ENCODE measurements at places on chromosomes 3 and 15.

- DNase-seq: no peak
Observed at GRCh38 chr3:69809076-69809835, 70.0 kb downstream of the MITF start.

DNA sequence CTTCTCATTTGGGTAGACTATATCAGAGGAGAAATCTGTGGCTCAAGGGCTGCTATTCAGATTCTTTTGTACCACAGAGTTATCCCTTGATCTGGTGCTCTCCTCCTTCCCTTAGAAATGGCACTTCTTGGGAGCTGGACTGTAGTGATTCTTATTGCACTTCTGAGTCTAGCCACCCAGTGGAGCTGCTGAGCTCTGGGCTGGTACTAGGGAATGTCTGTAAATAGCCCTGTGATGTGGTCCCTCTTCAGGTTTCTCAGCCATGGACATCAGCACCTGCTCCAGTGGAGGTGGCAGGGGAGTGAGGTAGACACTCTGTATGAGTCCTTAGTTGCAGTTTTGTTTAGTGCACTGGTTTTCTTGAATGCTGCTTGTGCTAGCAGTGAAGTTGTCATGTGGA lies 1292.6 kb downstream of the SI start:
- DNase-seq: no peak

DNA sequence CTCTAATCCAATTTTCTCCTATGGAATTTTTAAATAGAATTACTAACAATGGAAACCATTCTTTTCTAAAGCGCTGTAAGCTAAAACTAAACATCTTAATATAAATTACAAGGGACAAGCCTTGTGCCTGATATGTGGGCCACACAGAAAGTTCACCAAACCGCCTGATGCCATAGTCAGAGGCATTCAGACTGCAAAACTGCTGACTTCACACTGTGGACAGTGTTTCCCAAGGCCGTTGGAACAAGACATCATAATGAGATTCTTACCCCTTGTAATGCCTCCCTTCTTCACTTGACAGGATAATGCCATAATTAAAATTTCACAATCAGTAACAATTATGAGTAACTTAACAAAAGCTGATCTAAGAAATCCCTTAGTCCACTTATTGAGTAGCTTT lies 14.9 kb downstream of the SH3GL3 start:
- DNase-seq: no peak

DNA sequence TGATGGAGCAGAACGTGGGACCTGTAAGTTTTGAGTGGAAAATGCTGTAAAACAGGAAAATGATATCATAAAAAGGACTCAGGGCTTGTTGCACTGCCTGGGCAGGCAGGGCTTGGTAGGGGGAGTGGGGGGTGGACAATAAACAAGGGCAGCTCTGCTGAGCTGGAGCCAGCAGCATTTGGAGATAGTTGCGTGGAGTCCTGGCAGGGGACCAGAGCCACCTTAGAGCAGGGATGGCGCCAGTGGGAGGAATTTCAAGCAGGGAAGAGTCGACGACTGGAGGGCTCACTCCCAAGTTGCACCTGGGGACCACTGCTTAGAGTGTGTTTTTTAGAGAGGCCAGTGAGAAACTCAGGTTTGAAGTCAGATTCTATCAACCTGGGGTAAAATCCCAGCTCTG lies 22.7 kb upstream of the FRMD4B start:
- DNase-seq: no peak

DNA sequence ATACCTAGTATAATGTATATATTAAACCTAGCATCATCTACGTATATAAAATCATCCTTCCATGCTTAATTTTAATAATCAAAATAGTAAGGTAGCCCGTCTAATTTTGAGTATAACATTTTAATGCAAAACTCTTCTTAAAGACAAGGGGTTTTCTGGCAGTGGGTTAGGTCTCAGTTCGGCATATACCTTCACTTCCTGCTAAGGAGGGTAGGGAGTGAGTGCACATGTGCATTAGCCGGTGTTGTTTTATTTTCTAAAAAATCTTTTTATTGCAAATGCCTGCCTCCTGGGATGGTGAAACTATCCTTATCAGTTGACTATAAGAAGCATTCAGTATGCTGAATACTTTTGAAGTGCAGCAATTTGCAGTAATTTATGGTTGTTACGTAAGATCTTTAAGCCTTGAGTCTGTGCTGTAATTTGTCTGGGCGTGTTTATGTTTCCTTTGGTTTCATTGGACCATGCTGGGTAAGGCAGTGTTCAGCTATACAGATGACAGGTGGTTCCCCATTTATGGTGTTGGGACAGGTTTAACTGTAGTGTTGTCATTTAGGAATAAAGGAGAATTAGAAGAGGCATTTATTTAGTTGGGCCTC lies 11.7 kb downstream of the ARHGEF26 start:
- no peak for DNase-seq

GRCh38 chr15:59200560-59200959 lies 6.1 kb upstream of the LDHAL6B start:
- DNase-seq: no peak

DNA sequence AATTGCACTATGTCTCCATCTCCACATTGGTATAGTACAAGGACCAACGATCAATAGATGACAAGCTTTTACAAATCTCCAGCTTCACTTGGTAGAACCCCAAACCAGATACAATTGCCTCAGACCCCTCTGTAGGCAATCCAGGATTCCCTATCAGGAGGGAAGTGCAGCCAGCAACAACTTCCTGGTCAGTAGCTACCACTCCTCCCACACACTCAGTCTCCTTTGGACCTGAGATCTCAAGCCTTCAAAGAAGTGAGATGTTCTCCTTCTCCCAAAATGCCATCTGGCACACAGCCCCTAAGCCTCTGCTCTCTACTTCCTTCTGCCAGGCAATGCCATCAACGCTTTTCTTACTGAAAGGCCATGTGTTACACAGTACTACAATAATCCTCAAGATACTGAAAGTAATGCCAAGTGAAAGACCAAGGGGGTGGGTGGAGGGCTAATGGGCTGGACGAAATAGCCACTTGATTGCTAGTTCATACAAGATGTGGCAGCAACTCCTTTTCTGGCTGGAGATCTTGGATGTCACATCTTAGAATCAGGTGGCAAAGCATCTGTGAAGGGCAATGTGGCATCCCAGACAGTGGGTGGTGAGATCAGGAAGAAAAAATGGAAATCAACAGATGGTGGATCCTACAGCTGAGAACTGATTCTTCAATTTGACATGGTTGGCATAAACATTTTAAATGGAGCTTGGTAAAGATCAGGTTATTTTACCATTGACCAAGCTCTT lies 75.3 kb upstream of the ACP3 start:
- DNase-seq: no peak

GRCh38 chr3:197329382-197329781 lies 31.0 kb upstream of the DLG1 start:
- no peak for DNase-seq

DNA sequence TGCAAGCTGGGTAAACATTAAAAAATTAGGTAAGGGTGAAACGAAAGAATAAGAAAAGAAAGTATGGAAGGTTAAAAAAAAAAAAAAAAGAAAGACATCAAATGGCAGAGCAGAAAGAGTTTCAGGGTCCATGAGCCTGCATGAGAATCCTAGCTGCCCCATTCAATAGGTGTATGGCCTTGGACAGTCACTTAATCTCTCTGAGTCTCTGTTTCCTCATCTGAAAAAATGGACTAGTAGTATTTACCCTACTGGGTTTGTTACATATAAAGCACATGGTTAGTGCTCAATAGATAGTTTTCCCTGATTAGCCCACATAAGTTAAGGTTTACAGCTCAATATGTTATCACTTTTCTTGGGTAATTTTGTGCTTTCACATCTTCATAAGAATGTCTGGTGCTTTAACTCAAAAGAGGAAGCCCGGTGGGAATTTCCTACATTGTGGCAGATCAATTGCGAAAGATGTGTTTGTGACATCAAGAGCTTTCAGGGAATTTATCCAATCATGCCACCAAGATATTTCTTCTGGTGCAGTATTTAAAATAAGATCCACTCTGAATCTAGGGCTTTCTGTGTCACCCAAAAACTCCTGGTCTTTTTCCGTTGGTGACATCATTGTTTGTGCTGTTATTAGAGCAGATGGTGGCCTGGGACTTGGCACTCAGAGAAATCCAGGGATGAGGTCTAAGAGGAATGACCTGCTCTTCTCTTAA lies 57.2 kb upstream of the UBE2E1 start:
- DNase-seq: no peak

GRCh38 chr3:64454179-64454578 lies 228.9 kb upstream of the PRICKLE2 start:
- no peak for DNase-seq

- no peak for DNase-seq
Observed at GRCh38 chr15:37767841-37768455, 166.5 kb upstream of the TMCO5A start.

GRCh38 chr15:64755427-64755940 lies 19.9 kb downstream of the RBPMS2 start:
- no peak for DNase-seq

DNA sequence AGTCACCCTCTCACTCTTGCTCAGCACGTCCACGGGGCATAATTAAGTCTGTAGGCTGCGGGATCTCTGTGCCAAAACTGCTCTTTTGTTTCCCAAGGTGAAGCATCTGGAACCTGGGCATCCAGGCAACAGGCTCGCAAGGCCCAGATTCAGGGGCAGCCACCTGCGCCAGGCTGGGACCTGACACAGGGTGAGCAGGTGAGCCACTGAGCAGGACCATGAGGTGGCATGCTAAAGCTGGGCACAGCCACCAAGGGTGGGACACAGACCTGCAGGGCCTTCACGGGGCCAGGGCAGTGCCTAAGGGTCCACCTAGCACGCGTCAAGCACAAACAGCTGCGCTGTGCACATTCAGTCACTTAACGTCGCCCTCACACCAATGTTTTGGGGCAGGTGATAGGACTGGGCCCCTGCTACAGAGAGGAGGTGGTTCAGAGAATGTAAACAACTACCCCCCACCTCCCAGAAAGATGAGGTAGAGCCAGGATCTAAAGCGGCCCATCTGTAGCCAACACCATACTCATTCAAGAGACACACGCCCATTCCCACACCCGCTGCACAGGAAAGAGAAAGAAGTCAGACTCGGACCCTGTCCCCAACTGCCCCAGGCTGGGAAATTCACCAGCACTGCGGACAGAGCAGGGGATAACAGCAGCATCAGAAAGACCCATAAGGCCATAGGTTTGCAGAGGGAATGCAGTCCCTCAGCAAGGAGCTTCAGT lies 16.3 kb downstream of the XXYLT1 start:
- no peak for DNase-seq

DNA sequence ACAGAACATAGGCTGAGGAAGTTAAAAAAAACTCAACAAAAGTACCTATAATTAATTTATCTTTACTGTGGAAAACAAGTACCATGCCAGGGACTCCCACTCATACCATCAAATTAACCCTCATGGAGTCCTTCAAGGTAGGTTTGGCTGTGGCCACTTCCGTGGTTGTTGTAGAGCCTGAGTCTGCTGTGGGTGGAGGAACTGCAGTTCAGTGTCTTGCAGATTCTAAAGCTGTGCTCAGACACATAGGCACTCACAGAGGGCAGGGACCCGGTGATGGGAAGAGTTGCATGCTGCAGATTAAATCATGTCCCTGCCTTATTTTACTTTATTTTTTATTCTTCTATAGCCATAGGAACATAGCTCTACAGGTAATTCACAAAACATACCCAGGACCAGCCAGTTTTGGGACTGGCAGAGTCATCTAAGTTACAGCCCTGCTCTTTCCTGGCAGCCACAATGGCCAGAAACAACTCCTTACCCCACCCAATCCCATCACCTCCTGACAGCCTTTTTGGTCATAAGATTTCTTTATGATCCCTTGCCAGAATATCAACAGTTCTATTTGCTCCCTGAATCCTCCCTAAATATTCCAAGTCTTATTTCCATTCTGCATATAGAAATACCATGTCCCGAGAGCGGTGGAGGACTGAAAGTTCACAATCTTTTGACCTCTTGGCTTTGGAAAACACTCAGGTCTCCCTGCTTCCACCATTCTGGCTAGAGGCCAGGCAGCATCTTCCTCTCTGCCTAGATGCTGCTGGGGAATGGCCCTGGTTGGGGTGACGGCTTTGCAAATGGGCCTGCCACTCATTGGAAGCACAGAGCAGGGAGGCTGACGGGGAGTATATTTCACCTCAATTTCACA lies 193.7 kb downstream of the CHST2 start:
- DNase-seq: no peak

- no peak for DNase-seq
Observed at GRCh38 chr3:171770689-171771620, 39.3 kb downstream of the PLD1 start.

DNA sequence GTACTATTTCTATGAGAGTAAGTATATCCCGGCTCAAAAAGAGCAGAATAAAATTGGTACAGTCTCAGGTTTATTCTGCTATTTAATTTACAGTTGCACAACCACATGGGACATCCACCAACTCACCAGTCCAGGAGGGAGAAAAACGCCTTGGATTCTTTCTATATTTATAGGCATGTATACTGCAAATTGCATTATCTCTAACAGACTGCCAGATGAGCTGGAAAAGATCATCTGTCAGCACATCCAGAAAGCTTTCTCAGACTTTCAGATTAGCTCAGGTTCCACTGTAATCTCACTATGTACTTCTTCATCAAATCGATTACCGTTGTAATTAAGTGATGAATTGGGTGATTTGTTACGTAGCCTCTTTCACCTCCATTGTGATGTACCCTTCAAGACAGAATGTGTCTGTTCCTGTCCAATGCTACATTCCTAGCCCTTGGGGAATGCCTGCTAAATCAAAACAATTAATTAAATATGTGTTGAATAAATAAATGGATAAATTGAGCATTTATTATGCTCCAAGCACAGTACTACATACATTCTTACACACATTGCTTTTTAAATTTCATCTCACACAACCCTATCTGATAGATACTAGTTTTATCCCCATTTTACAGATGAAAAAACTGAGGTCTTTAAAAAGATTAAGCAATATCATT lies 38.1 kb upstream of the TMC3 start:
- DNase-seq: no peak

GRCh38 chr15:25053000-25053815 lies 98.4 kb downstream of the SNRPN start:
- DNase-seq: no peak

DNA sequence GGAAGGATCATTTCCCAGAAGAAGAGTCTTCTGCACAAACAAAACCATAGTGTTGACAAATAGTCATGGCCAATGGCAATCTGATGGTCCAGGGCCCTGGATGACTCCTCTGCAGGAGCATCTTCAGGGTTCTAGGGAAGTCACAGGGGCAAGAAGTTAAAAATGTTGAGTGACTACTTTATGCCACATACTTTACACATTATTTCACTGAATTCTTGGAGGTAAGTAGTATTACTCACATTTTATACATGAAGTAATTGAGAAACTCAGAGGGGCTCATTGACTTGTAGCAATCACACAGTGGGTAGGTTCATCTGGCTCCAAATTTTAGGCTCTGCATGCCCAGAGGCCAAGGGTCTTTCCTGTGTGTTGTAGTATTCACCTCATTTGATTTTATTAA lies 430.2 kb upstream of the MCTP2 start:
- DNase-seq: no peak

DNA sequence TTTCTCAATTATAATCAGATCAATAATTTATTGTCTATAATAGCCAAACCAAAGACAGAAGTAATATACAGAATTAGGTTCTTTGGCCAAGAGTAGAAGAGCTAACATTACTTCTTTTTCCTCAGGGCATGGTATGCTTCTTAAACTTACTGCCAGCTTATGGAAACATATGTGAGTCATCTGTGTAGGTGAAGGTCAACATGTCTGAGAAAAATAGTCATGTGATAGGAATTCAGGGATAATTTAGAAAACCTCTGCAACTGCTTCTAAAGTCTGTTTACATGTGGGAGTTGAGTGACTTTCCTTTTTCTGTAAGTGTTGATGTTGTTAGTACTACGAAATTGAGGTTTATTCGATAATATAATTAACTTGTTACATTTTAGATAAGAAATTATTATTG lies 19.2 kb upstream of the MAP6D1 start:
- no peak for DNase-seq

GRCh38 chr3:193938613-193939012 lies 197.3 kb upstream of the HES1 start:
- no peak for DNase-seq
